OCI-LY7 (cell line): ENCODE measurements at places on chromosomes 12 and 14.

DNA sequence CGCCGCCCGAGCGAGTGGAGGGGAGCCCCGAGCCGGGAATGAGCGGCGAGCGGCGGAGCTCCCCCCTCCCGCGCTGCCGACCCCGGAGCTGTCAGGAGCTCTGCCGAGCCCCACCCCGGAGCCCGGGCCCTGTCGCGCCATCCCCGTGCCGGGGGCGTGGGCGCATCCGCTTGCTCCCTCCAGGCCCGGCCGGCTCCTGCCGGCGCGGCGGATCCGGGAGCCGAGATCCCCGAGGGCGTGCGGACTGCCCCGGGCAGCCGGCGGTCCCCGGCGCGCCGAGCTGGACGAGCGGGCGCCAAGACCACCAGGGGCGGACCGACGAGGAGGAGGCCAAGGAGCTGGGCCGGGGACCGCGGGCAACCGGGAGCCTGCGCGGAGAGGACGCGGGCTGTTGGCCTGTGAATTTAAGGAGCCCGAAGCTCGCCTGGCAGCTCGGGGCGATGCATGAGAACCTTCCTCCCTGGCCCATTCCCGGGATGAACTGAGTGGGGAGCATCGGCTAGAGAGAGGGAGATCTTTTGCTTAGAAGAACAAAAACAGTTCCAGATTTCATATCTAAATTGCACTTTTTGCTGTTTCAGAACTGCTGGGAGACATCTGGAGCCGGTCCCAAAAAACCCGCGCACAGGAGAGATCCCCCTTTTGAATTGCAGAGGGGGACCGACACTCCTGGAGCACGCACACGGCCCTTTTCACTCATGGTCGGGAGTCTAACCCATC, 2.0 kb downstream of the PTHLH start:
- no peak for DNase-seq

GRCh38 chr12:43696154-43696553, 62.4 kb downstream of the PUS7L start:
- no peak for DNase-seq

- DNase-seq = peak; percentile 39
Observed at GRCh38 chr12:54723379-54724256, 75.5 kb upstream of the DCD start.

- no peak for DNase-seq
Observed at GRCh38 chr12:90870971-90871725, 83.8 kb downstream of the CCER1 start.
